ENCODE measurements at places on chromosomes 1 and 21.

DNA sequence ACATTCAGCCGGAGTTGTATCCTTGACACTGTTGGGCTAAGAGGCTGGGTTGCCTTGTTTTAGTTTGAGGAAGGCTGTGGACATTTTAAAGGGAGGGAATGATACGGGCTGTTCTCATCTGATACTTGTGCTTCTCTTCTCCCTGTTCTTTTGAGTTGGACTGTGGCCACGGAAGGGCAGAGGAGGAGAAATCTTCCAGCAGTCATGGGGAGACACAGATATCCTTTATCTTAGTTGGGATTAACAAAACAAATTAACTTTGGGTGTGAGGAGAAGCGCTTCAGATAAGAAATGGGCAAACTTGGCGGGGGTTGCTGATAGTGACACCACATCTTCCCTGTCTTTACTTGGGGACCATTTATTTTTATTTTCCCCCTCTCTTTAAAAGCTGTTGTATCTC, 138.8 kb downstream of the ROR1 start:
- DNase-seq: no peak

DNA sequence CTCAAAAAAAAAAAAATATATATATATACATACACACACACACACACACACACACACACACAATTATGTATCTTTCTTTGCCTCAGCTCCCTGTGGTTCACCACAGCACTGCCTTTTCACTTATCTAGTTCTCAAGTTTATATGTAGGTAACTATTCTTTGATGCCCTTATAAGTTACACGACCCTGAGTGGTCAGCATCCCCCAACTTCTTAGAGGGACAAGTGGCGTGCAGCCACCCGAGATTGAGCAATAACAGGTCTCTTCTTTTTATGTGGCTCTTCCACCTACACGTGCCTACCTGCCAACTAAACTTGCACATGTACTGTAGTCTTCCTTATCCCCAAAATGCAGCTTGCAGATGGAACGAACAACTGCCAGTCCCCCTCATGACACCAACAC, 120.8 kb downstream of the GABPA start:
- DNase-seq: no peak

DNA sequence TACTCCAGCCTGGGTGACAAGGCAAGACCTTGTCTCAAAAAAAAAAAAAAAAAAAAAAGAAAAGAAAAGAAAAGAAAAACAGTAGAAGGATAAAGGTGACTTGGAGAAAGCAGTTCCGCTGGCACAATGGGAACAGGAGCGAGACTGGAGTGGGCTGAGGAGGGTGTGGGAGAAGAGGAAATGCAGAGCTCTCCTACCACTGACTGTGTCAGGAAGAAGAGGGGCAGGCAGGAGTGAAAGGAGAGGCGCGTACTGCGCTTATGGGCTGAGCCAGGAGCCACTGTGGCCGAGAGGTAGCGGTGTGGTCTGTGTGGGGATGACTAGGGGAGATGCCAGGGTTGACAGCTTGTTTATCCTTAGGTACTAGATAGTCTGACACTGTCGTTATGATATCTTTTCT, 6.4 kb upstream of the PROK1 start:
- DNase-seq: no peak

- no peak for DNase-seq
Measured at GRCh38 chr1:61452176-61453035, 272.5 kb downstream of the TM2D1 start.

DNA sequence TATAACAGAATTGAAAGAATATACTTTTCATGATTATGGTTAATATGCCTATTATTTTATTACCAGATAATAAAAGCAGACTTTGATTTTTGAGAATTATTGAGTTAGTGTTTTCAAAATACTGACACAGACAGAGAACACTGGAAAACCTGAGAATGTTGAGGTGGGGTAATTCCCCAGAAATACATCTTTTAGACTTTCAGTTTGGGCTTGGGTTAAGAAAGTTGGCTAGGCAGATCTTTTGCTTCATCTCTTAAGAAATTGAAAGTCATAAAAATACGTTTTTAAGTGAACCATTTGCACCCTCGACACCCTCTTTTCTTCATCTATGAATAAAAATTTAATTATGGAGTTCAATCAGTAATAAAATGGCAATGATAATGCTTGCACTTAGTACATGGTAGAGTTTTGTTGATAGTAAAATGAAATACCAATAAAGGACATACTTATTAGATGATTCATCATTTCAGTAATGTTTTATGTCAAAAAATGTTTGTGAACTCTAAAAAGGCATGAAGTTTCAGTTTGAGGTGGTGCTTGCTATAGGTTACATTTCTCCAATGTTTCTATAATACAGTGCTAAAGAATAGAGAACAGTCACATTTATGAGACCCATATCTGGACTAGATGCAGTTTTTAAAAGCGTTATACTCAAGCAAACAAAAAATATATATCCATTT, 1.9 kb upstream of the SAMSN1 start:
- no peak for DNase-seq

GRCh38 chr1:50074931-50075330, 33.8 kb upstream of the ELAVL4 start:
- no peak for DNase-seq

DNA sequence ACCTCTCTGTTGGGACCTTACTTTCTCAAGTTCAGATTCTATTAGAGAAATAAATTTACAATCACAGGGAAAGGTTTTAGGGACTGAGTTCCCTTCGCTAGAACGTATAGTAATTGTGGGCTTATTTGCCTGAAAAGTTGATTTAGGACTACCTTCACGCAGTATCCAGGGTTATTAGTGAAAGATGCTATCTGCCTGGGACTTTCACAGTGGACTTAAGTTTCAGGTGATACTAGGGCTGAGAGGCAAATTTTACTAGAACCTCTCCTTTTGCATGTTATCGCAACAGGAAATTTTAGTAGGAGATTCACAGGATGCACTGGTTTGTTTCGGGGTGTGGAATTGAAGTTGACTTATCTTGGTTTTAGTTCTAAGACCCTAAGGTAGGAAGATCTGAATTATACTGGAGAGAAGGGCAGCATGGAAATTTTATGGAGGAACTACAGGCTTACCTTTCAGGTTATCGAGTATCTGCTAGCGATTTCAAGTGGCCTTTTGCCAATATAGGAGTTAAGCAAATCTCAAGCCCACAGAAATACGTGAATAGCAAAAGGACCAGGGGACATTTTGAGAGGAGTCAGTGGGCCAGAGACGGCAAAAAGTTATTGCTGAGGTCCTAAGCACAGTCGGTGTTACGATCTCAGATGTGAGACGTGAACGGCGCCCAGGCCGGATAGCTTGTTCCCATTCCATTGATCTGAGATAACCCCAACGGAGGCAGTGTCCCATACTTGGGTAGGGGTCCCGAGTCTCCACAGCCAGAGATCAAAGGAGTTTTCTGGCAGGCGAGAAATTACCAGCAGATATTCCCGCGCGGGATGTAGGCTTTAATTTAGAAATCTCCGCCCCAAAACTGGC, 723 bp upstream of the GNAI3 start:
- DNase-seq: no peak

GRCh38 chr1:147167365-147167764, 4.9 kb downstream of the PRKAB2 start:
- no peak for DNase-seq

DNA sequence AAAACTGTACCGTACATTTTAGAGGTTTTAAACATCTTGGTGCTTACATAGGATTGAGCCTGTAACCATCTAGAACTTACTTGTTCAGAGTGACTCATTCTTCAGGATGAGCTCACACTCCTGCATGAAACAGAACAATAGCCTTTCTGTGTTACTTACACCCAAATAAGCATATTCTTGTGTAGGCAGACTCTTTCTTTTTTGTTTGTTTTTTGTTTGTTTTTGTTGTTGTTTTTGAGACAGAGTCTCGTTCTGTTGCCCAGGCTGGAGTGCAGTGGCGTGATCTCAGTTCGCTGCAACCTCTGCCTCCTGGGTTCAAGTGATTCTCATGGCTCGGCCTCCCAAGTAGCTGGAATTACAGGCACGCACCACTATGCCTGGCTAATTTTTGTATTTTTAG, 3.8 kb upstream of the CA6 start:
- no peak for DNase-seq
